ENCODE measurements at places on chromosomes 5 and 9. TPM values are rescaled to one million over a fixed set of nuclear protein-coding genes. Genes with fewer than 3 reads are reported as not detected.

OGN gene
- total RNA-seq, result not detected

BTNL8 gene
- total RNA-seq, result not detected

FOXD4L6 gene
- total RNA-seq, result not detected

ADAMTS2 gene
- total RNA-seq, result not detected

PLEKHG4B gene
- total RNA-seq, result 0.25 TPM

KCNN2 gene
- not detected for total RNA-seq

PRRC1 gene
- total RNA-seq, result 35.8 TPM

DNA sequence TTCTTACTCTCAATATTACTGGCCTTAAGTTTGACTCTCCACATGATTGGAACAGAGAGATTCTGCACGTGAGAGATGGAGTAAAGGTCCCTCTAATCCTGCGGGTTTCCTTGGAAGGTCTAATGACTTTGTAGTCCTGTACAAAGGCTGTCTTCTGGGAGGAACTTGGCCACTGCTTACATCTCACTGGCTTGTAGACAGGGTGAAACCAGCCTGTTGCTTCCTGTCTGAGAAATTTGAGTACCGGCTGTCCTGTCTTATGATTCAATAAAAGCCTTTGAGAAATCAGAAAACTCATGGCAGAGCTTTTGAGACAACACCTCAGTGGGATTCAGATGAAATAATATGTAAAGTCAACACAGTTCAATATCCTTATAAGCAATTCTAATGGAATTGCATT lies 43.0 kb downstream of the IL31RA start:
- peaks cover 4% of the 10 kb centered on the region for H3K27me3 ChIP-seq
- no peak overlapping the region for H3K27ac ChIP-seq
- no peak overlapping the region for H3K4me3 ChIP-seq
- no peaks in the 10 kb centered on the region for H3K36me3 ChIP-seq

DNA sequence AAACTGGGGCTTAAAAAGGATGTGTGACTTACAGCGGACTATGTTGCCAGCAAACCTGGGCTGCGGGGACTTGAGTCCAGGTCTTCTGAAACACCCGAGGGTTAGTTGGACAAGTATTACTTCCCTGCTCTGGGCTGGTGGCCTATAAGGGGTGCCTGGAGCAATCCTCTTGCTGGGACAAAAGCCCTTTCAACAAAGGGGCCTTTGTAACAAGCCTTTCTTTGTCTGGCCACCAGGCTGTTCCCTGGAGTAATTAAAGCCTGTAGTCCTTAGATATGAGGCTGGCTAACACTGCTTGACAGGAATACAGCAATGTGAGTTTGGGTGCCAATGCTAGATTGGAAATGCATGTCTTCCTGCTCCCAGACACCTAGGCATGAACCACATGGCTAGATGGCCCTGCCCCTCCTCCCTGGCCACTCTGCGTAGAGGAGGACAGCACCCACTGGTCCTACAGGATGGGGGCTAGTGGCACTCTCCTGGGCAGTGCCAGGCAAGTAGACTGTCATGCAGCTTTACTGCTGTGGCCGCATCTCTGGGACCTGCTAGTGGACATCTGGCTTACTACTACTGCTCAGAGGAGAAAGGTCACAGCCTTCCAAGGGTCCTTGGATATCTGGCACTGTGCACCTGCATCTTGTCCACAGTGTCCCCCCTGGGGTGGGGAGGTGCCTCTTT lies 343.1 kb downstream of the ZSWIM6 start:
- H3K4me1 ChIP-seq, result no peaks in the 10 kb centered on the region
- H3K27me3 ChIP-seq, result peaks cover 8% of the 10 kb centered on the region
- DNase-seq, result no peak
- H3K36me3 ChIP-seq, result no peaks in the 10 kb centered on the region

DNA sequence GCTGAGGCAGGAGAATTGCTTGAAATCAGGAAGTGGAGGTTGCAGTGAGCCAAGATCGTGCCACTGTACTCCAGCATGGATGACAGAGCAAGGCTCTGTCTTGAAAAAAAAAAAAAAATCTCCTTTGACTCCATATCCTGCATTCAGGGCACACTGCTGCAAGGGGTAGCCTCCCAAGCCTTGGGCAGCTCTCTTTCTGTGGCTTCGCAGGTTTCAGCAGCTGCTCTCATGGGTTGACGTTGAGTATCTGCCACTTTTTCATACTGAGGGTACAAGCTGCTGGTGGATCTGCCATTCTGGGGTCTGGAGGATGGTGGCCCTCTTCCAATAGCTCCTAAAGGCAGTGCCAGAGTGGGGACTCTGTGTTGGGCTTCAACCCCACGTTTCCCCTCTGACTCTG lies 2198.1 kb upstream of the WWC1 start:
- H3K27ac ChIP-seq, result no peak overlapping the region
- no peaks in the 10 kb centered on the region for H3K4me1 ChIP-seq
- no peaks in the 10 kb centered on the region for H3K27me3 ChIP-seq
- H3K4me3 ChIP-seq, result no peak overlapping the region
- H3K36me3 ChIP-seq, result no peaks in the 10 kb centered on the region
- DNase-seq, result no peak

GRCh38 chr5:171431251-171431777 lies 11.9 kb downstream of the FGF18 start:
- no peaks in the 10 kb centered on the region for H3K36me3 ChIP-seq
- H3K4me3 ChIP-seq, result no peak overlapping the region
- no peak for DNase-seq
- no peaks in the 10 kb centered on the region for H3K4me1 ChIP-seq

DNA sequence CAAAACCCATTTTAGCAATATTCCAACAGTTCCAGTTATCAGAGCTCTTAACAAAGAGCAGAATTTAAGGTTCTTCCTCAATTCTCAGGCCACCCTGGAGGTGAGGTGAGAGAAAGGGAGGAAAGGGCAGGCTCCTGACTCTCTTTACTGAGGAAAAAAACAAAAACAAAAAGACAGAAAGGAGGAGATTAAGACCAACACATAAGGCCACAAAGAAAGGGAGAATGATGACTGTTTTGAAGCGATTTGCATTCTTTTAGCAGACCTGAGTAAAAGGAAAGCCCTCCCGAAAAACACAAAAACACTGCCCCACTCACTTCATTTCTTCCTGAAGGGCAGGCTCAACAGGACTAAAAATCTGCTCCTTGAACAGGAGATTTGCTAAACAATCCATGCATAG lies 300.5 kb downstream of the ARL15 start:
- no peak overlapping the region for H3K27ac ChIP-seq
- DNase-seq, result no peak
- peaks cover 13% of the 10 kb centered on the region for H3K36me3 ChIP-seq
- peaks cover 5% of the 10 kb centered on the region for H3K4me1 ChIP-seq
- no peaks in the 10 kb centered on the region for H3K27me3 ChIP-seq

GRCh38 chr9:115373000-115373709 lies 255.2 kb upstream of the TNC start:
- H3K27me3 ChIP-seq, result peaks cover 7% of the 10 kb centered on the region
- H3K36me3 ChIP-seq, result no peaks in the 10 kb centered on the region
- DNase-seq, result peak; percentile 54
- peaks cover 2% of the 10 kb centered on the region for H3K4me1 ChIP-seq
- no peak overlapping the region for H3K27ac ChIP-seq

GRCh38 chr9:129608561-129609481 lies 12.1 kb downstream of the C9orf50 start:
- no peaks in the 10 kb centered on the region for H3K27me3 ChIP-seq
- no peak overlapping the region for H3K4me3 ChIP-seq
- peaks cover 36% of the 10 kb centered on the region for H3K4me1 ChIP-seq
- no peak overlapping the region for H3K27ac ChIP-seq
- H3K36me3 ChIP-seq, result no peaks in the 10 kb centered on the region
